Left ventricle myocardium superior (tissue), 1 donor: ENCODE measurements at places on chromosomes 16 and 17. TPM values are rescaled to one million over a fixed set of nuclear protein-coding genes. Genes with fewer than 3 reads are reported as not detected.

The PSKH1 gene
- total RNA-seq: 18.1 TPM

- DNase-seq: no peak
Measured at GRCh38 chr16:28263305-28263704, 29.0 kb upstream of the SBK1 start.

The SIAH1 gene
- total RNA-seq: 14.1 TPM

- DNase-seq: no peak
Measured at GRCh38 chr17:82776454-82776853, 24.6 kb downstream of the TBCD start.

The SLC13A2 gene
- total RNA-seq: not detected

GRCh38 chr16:56932721-56933619 lies 1.0 kb downstream of the HERPUD1 start:
- peak; percentile 85 for DNase-seq

GRCh38 chr16:19086322-19087199 lies 19.1 kb downstream of the COQ7 start:
- DNase-seq: peak; percentile 93

DNA sequence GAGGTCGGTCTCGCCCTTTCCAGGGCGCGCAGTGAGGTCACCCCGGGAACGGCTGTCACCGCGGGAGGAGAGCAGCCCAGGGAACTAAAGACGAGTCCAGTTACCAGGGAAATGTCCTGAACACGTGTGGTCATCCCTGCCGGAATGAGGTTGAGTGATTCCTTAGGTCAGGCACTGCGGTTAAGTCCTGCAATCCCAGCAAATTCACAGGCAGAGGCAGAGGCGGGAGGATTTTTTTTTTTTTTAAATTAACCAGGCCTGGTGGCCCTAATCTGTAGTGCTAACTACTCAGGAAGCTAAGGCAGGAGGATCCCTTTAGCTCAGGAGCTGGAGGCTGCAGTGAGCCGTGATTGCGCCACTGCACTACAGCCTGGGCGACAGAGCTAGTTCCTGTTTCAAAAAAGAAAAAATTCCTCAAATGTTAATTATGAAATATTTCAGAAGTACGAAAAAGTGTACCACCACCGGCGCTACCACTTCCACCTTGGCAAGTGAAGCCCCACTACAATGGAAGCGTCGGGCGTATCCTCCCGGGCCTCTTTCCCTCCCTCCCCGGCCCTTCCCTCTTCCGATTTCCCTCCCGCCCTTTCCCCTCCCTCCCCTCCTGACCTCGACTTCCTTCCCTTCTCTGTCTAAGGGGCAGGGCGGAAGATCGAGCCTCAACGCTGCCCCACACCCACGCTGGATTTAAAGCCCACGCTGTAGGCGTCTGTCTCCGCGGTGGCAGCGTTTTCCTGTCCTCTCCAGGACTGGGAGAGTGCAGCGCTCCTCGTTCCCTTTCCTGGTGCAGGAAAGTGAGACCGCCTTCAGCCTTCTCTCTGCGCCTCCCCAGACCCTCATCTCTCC lies 27.3 kb downstream of the SLFN11 start:
- DNase-seq: peak; percentile 78

- no peak for DNase-seq
Measured at GRCh38 chr17:34436607-34437006, 73.6 kb upstream of the CCL1 start.

GRCh38 chr16:70661534-70661917 lies 15.2 kb downstream of the IL34 start:
- DNase-seq: no peak

GRCh38 chr16:9850817-9851216 lies 331.4 kb downstream of the GRIN2A start:
- DNase-seq: no peak

The RPS6KB1 gene
- total RNA-seq: 23.4 TPM

- DNase-seq: no peak
Measured at GRCh38 chr17:62892870-62893338, 73.1 kb upstream of the TANC2 start.

The PRKCB gene
- total RNA-seq: 2.5 TPM

The TPSD1 gene
- 0.50 TPM for total RNA-seq

- DNase-seq: no peak
Measured at GRCh38 chr16:67100569-67101310, 9.0 kb upstream of the PHAF1 start.

DNA sequence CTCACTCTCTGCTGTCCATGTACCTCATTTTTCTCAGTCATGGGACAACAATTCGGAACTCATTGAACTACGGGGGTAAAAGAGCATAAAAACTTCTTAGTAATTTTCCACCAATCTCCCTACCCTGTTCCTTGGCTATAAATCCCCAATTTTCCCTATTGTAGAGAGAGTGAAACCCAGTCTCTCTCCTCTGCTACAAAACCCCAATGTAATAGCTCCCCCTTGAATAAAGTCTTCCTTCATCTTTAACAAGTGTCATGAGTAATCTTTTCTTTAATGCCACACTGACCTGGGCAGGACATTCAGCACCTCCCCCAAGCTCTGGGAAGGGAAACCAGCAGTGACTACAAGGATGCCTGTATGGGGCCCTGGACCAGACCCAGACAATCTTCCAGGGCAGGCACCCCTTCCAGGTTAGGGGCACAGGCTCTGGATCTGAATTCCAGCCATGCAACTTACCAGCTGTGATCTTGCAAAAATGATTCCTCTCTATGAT lies 10.2 kb upstream of the EIF1 start:
- DNase-seq: no peak

The TCAP gene
- total RNA-seq: 4,965 TPM

The CD300H gene
- not detected for total RNA-seq

DNA sequence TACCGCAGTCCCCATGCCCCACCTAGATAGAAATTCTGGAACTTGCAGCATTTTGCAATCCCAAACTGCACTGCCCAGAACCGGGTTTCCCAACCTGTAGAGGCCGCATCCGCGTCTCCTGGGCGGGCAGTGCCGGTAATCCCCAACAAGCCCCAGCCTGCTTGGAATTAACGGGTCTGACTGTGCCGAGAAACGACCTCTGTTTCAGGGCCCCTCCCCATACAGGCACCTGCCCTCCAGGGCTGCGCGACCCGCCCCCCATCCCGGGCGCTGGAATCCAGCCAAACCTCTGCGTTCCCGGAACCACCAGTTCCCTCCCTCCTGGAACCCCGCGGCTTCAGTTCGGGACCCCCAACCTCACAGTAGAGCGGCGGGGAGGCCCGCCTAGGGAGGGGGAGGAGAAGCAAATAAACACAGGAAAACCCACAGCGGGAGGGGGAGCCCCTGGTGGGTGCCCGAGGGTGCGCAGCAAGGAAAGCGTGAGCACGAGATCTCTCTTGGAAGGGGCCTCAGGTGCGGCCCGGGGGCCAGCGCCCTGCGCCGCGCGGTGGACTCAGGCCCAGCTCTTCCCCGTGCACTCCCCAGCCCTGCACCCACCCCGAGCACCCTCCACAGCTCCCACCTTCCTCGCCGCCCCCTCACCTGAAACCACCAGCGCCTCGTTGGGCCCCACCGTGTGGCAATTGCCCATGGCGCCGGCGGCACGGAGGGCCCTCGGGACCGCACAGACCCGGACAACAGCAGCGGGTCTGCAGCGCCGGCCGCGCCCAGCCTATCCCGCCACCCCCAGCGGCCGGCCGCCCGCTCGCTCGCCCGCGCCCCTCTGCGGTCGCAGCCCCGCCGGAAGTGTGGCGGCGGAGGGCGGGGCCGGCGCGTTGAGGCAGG lies at the start of gene FLOT2:
Gene FLOT2 (minus strand): TSS at position 850 of the 885 bp plus-strand sequence. CDS start 159 bp downstream, at position 691.
- peak; percentile 79 for DNase-seq

DNA sequence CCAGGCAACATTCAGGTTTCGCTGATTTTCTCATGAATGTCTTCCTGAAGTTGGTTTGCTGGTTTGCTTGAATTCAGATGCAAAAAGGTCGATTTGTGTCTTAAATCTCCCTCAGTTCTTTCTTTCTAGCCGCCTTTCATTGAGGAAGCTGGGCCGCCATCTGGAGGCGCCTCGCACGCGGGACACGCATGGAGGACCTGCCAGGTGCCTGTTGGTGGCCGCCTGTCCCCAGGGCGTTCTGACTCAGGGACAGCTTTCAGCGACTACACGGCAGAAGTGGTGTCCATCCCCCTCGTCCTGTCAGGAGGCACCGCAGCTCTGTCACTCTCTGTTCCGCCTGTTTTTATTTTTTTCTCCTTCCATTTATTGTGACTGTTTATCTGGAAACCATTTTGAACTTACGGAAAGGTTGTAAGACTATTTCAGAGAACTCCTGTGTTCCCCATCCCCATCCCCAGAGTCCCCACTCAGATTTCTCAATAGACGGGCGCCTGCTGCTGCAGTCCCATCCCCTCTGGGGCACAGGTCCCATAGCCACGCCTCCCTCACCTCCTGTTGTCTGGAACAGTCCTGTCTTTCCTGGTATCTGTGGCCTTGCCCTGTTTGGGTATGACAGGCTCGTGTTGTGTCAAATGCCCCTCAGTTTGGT lies 33.2 kb downstream of the COX4I1 start:
- DNase-seq: no peak

- DNase-seq: no peak
Measured at GRCh38 chr17:58079300-58080033, 3.8 kb upstream of the DYNLL2 start.

DNA sequence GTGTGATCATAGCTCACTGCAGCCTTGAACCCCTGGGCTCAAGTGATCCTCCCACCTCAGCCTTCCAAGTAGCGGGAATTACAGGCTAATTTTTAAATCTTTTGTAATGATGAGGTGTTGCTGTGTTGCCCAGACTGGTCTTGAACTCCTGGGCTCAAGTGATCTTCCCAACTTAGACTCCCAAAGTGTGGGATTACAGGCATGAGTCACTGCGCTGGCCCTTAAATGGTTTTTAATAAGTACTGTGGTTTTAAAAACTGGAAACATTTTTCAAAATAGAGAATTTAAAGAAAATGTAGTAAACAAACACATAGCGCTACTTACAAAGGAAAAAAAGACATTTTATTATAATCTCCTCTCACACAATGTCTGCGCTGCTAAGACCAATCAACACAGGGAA lies 32.2 kb downstream of the MARCHF10 start:
- DNase-seq: no peak

DNA sequence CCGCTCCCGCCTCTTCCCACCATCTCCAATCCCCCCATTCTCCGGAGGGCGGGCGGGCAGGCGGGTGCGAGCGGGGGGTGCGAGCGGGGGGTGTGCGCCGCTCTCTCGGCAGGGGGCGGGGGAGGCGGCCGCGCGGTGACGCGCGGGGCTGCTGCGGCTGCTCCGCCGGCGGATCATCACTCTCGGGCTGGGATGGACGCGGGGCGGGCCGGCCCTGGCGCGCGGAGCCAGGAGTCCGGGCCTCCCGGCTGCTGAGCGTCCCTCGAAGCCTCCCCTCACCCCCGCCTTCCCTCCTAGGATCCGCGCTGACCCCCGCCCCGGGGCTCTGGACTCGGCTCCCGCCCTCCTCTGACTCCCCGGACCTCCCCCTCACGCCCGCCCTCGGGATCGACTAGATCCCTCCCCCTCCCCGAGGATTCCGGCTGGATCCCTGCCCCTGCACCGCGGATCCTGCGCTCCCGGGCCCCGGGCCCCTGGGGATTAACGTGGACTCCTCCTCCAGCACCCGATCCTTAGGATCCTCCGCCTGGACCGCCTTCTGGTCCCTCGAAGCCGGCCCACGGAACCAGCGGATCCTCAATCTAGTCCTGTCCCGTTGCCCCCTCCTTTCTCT lies 946 bp upstream of the TMEM256 start:
- DNase-seq: peak; percentile 85

DNA sequence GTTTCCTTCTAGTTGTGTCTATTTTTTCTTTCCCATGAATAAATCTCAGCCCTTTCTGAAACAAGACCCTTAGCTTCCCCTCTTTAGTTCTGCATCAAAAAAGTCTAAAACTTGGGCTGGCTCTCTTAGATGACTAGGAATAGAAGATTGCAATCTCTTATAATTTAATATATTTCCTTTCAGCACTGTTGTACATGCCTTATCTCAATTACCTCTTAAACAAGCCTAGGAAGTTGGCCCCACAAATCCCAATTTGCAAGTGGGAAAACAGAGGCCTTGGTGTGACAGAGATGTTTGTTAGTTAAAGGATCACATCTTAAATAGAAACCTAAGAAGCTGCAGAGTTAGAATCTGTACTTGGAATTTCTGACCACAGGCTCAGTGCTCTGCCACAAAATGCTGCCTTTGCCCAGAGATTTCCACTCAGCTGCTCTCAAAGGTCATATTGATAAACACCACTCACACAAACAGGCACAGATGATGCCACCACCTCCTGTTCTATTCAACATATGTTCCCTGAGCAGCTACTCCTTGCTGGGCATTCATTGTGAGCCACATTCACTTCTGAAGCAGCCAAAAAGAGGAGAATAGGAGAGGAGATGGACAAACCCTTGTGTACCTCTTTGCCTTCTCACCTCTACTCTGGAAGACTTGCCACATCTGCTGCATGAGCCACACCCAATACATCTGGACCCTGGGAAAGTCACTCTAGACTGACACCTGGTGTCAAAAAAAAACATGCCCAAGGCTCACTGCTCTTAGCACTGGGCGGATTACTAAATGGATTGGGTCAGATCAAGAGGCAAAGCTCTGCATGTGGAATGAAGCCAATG lies 5.5 kb downstream of the CCDC182 start:
- no peak for DNase-seq

The CCL7 gene
- total RNA-seq: not detected

DNA sequence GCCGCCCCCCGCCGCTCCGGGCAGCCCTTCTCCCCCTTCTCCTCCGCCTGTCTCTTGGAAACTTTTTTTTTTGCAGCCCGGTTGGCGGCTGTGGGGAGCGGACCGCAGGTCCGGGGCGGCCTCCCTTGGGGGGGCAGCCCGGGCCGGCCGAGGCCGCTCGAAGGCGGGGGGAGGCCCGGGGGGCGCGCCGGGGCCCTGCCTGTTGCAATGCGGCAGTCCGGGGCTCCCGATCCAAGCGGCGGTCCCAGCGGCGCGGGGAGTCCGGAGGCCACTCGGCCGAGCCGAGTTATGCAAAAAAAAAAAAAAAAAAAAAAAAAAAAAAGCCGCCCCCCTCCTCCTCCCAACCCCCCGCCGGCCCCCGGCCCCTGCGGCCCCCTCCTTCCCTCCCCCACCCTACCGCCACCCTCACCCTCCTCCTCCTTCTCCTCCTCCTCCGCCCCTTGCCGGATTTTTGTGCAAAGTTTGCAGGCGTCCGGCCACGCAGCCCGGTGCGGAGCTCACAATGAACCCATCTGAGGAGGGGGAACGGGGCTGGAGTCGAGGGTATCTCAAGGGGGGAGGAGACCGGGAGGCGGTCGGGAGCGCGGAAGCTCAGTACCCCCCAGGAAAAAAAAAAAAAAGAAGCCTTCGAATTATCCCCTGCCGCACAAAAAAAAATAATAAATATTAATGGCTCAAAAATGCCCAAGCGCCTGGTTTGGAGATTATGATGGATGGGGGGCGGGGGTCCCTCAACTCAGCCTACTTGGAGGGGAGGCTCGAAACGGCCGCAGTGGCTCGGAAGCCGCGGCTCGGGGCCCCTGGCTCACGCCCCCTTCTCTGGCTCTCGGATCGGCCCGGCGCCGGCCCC lies at the start of gene ZNF423:
Gene ZNF423 (minus strand): TSS at position 291 of the 850 bp plus-strand sequence. CDS start 338 bp downstream, outside the sequence.
- peak; percentile 32 for DNase-seq

- DNase-seq: peak; percentile 27
Measured at GRCh38 chr16:57752581-57753447, 17.2 kb downstream of the KATNB1 start.

The PRSS8 gene
- not detected for total RNA-seq

GRCh38 chr16:47416869-47417268 lies 44.0 kb downstream of the ITFG1 start:
- no peak for DNase-seq
